Left colon (tissue), 2 donors: ENCODE measurements at places on chromosomes 6 and 20.
A peak's percentile ranks its signal among the peaks of the same experiment; 100 is the strongest.

- DNase-seq = peak; percentile 61
These were observed 46.2 kb upstream of the ZNF184 start for GRCh38 chr6:27518881-27519795.

DNA sequence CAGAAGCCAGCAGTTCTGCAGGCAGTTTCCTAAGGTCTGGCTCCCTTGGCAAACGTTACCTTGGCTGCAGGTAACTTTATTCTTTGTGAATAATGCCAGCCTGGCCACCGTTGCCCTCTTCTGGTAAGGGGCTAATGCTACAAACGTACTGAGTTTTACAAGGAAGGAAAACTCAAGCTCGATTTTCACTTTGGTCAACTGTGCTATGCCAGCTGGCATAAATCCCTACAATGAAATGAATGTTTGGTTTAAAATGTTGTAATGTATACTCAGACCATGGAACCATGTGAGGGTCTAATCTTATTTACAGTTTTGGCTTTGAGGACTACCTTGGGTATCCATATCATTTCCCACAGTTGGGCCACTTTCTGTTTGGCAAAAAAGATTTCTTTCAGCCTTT lies 101.4 kb downstream of the SLX4IP start:
- no peak for DNase-seq

DNA sequence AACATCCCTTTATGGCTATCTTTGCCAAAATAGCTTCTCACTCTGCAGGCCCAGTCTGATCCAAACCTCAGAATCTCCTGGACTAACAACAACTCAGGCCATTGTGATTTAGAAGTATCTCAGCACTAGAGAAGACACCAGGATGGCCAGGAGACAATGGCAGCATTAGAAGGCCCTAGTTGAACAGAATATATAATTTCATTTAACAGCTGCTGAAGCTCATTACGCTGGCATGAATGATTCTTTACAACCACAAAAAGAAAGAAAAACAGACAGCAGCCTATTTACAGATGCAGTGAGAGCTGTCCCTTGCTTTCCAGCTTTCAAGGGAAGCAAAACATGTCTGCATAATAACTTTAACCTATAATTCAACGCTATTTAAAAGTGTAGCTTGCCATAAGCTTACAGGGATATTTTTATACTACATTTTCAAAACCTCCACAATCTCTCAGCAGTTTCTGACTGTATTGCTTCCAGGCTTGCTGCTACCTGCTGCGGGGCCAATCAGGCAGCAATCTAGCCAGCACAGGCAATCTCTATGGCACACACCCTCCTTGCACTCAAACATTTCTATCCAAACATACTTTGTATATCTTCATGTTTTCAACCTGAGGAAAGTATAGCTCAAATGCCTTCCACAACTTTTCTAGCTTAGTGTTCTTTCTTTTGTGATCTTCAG lies 107.3 kb downstream of the OGFRL1 start:
- no peak for DNase-seq

GRCh38 chr6:159935065-159935464 lies 33.8 kb upstream of the IGF2R start:
- no peak for DNase-seq

- no peak for DNase-seq
These were observed 3.4 kb upstream of the MAFB start for GRCh38 chr20:40692240-40693011.

DNA sequence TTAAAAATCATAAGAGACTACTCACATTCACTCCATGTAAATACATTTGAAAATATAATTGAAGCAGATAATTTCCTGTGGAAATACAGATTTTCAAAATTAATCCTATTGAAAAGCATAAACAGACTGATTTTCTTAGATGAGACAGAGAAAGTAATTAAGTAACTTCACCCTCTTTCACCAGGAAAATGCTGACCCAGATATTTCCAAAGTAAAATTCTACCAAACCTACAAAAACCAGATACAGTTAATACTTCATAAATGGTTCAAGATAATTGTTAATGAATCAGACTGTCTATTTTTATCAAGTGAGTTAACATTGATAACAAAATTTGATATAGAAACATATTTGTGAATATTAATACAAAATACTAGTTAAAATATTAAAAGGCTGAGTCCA lies 233.5 kb upstream of the KHDRBS2 start:
- no peak for DNase-seq

DNA sequence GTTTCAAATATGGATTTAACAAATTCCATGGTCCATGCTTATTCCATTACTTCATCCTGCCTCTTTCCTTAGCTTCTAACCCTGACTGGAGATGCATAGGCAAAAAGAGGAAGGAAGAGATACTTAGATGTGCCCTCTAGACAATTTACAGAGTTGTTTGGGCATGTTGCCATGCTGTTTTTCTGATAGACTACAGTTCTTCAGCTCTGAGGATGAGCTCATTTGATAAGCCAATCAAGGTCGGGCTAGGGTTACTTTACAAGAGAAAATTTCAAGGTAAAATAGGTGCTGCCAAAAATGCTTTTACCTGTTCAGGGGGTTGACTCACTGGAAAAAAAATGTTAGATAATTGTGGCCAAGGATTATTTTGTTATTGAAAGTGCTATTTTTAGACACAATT lies 5.9 kb downstream of the HCRTR2 start:
- DNase-seq = no peak

DNA sequence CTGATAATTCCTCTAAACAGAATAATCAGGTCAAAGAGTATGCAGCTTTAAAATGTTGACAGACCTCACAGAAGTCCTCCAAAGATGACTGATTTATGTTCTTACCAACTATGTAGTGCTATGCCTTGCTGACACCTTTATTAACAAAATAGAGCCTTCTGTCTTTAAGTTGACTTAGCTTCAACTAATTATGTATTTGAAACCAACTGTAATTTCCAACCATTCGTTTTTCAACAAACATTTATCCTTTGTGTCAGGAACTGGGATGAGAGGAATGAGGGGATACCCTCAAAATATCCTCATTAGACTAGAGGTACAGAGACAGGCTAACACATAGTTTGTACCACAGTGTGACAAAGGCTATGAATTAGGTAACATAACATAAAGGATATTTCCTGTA lies 186.2 kb upstream of the ZNF217 start:
- no peak for DNase-seq

DNA sequence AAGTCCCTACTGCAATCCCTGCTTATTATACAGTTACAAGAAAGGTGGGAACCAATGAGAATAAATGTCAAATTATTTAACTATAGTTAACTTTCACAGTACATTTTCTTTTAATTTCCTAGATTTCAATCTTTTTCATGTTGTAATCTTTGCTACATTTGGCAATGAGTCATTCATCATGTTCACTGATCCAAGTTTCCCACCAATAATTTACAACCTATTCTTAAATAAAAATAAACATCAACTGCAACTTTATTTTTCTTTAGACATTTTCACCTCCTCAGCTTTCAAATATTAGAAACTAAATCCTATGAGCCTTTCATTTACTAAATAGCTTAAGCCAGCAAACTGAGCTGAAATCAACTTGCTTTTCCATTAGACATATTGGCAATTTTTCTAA lies 541.3 kb upstream of the BTBD3 start:
- DNase-seq = no peak

DNA sequence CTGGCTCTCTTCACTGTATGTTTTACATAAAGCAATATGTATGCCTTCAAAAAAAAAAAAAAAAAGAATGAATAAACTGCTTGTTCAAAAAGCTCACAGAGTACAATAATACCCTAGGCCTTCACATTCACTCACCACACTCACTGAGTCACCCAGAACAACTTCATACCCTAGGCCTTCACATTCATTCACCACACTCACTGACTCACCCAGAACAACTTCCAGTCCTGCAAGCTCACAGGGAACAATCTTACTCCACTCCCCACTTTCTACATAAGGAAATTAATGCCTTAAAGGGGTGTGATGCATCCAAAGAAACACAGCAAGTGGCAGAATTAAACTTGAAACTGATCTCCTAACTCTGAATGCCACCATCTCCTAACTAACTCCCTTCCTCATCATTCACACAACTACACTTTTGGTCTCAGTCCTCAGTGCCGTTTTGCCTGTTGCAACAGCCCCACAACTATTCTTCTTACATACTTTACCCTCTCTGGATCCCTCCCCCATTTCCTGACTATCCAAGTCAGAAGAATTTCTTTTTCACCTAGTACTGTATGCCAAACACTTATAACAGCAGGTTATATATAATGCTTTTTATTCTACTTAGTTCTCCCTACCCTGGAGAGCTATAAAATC lies 34.2 kb downstream of the NHSL1 start:
- no peak for DNase-seq

DNA sequence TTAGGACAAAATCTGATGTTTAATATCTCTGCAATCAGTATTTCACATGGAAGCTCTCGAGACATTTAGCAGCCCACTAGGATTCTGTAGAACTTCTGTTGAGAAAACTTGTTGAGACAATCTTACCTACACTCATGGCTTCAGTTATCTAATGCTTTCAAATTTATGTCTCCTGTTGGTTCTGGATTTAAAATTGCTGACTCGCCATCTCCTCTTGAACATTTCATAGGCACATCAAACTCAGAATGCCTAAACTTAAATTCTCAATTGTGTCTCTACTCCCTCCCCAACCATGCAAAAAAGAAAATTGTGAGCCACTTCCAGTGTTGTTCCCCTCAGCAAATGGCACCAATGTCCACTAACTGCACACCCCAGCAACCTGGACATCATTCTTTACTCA lies 142.5 kb upstream of the AHI1 start:
- DNase-seq = no peak

DNA sequence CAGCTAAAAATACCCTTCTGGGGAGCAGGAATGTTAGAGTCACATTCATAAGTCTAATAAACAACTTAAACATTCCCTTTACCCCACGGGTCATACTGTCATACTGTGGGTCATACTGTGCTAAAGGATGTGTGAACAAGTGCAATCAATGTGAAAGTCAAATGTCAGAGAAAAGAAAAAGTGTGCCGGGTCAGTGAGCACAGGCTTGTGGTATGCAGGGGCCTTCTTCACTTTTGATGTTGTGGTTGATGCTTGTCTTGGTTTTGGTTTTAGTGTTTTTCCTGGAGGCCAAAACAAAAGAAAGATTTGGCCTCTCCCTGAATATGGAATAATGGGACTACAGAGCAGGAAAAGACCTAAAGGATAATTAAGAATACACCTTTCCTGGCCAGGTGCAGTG lies 267.9 kb upstream of the PLN start:
- no peak for DNase-seq

DNA sequence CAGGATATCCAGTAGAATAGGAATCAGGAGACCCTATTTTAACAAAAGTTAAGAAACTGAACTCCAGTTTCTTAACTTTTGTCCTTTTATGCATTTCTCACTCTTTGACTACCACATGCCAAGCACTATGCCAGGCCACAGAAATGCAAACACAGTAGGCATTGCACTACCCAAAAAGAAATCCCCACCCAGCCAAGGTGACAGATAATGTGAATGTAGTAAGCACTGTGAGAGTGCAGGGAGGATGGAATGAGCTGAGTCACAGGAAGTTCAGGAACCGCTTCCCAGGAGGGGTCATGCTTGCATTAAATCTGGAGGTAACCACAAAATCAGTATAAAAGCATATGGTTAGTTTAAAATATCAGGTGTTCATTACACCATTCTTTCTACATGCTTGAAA lies 20.1 kb upstream of the FAM83C start:
- DNase-seq = no peak
